ENCODE measurements at places on chromosomes 2 and 18.
A peak's percentile ranks its signal among the peaks of the same experiment; 100 is the strongest.

DNA sequence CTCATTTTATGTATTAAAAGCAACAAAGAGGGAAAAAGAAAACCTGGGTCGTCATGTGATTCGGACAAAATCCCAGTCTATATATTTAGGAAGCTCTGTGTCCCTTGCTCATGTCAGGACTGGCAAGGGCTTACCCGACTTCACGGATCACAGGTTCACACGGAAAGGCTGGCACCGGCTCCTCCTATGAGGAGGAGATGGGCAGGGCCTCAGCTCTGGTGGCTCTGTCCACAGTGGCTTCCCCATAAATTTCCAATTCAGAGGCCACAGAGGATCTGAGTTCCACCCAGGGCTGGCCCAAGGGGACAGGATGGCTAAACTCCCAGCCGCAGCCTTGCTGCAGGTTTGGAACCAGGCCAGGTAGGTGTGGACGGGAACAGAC, 186.8 kb downstream of the BCL2 start:
- no peak for DNase-seq

DNA sequence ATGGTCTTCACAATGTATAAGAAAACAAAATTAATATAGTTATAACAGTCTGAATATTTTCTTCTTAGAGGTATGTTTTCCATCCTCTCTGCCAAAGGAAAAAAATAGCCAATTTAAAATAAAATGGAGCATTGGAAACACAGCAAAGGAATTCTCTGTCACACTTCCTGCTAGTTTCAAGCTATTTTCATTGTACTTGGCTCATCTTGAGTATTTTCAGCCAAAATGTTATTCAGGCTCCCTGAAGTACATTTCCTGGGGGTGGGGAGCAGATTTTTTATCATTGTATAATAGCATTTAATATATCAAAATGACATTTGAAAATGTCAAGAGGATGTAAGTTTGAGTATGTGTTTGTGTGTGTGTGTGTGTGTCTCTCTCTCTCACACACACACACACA, 463.6 kb upstream of the REG3G start:
- DNase-seq = no peak

DNA sequence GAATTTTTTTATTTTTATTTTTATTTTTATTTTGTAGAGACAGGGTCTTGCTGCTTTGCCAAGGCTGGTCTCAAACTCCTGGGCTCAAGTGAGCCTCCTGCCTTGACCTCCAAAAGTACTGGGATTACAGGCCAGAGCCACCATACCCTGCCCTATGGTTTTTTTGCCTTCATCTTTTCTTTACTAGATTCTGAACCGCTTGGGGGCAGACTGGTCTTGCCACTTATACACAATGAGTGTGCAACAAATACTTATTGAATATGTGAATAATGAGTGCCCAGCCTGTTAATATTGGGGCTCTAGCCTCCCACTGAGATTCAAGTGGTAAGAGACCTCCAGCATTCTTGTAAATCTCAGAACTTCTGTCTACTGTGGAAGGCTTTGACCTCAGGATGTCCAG, 3.9 kb downstream of the NCK2 start:
- DNase-seq = no peak

DNA sequence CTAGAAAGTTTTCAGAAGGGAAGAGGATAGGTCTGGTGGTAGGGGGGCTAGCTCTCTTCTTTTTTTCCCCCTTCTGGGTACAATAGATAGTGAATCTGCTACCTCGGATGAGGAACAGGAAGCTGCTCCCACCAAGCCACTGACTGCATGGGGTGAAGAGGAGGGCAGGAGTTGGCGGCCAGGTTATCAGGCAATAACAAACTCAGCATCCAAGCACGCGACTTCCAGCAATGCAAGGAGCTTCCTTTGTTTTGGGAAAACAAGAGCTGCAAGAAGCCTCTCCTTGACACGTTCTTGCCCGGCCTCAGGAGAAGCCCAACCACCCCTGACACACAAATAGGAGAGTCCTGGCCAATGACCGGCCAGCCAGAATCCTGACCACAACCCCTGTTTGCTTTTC, 32.2 kb downstream of the NHEJ1 start:
- no peak for DNase-seq

GRCh38 chr2:68088940-68089339, 26.1 kb upstream of the C1D start:
- DNase-seq = no peak

GRCh38 chr18:31478688-31479087, 19.3 kb upstream of the DSG2 start:
- no peak for DNase-seq

- DNase-seq = no peak
Measured at GRCh38 chr2:2707206-2707991, 376.3 kb upstream of the MYT1L start.

DNA sequence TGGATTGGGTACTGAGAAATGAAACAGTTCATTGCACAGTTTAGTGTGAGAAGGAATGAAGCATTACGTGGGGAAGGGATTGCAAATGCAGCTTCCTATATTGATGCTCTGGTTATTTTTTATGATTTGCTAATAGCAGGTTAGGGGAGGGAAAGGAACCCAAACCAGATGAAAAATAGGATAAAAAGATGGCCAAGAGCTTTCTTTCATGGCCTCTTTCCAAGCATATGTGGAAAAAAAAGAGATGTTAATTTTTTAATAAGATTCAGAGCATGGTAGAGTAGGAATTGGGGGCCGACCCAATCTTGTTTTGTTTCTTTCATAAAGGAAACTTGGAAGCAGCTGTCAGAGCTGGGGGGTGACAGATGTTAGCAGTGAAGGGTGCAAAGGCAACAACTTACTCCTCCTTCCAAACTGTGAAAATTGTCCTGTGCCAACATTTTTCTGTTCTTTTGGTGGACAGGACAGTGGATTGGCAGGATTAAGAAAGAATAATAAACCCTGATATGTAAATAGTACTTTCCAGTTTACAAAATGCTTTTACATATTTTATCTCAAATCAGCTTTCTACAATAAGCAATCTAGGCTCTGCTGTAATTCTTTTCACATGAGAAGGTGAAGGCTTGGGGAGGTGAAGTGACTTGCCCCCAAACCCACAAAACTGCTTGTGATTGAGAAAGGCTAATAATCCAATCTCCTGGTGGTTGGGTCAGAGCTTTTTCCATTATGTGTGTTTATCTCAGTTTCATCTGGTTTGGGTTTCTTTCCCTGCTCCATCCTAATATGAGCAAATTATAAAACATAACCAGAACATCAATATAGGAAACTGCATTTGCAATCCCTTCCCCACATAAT, 270.1 kb downstream of the ETAA1 start:
- no peak for DNase-seq

DNA sequence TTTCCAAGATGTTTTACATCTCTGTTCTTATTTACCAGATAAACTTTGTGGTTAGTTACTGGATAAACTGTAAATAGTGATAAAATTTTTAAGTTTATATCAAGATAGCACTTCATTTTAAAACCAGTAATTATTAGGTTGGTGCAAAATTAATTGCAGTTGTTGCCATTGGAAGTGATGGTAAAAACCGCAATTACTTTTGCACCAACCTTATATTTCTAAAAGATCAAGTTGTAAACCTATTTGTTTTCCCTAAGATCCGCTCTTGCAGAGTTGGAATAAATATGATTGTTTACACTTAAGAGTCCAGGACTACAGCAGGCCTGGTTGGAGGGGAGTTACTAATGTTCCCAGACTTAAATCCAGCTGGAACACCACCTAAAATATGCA, 479 bp upstream of the AOX1 start:
- DNase-seq = no peak

DNA sequence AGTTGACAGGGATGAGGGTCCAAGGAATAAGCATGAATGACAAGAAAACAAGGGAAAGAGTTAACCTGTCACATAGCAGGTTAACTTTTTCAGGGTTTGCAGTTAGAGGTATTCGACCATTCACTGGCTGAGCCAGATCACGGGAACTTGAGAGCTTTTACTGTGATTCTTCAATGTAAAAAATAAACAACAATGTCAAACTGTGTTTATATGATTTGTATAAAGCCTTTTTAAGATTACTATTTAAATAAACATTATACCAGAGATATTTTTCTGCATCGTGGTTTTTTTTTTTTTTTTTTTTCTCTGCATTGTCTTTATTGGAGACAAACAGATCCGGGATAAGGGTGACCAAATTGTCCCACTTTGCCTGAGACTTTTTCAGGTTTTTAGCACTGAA, 115.6 kb downstream of the NRP2 start:
- no peak for DNase-seq

DNA sequence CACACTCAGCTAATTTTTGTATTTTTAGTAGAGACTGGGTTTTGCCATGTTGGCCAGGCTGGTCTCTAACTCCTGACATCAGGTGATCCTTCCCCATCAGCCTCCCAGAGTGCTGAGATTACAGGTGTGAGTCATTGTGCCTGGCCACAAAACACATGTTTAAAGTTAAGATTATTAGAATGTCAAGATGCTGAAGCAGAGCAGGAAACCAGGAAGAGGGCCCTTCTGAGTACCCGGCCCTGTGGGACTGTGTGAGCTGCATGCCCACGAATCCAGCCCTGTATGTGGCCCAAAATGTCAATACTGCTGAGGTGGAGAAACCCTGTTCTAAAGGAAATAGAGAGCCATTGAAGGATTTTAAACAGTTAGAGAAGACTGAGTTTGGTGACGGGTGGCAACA, 31.0 kb upstream of the REV1 start:
- DNase-seq = no peak

DNA sequence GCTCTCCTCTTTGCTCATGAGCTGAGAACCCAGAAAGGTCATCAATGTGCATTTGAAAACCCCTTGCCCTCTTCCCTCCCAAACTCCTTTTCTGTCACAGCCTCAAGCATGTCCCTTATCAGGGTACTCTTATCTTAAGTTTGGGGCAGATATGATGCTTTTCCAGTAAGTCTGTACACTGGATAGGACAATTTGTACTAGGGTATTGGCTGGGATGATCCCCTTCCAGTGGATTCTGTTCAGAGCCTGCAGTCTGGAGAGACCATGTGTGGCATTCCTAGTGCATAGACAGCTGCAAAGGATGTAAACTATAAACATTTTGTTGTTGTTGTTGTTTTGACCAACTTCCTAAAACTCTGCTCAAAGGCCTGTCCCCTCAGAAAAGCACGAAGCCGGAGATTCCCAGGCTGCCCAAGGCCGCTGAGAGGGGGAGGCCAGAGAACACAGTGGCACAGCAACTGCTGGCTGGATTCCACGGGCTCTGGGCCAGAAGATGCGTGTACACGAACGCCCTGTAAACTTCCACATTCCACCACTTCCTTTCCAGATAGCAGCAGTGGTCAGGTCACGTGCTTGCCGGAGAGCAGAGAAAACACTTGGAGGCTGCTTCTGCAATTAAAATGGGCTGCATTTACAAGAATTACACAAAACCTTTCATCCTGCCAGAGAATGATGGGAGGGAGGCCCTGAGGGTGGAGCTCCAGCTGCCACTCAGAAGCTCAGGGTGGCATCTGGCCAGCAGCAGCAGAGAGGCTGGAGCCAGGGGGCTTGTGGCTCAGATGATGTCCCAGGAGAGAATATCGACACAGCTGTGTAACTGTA, 42.1 kb downstream of the BMP10 start:
- DNase-seq = peak; percentile 60

GRCh38 chr2:65146078-65146477, 16.2 kb upstream of the RAB1A start:
- DNase-seq = no peak

GRCh38 chr2:150742094-150742493, 254.6 kb upstream of the RND3 start:
- no peak for DNase-seq

DNA sequence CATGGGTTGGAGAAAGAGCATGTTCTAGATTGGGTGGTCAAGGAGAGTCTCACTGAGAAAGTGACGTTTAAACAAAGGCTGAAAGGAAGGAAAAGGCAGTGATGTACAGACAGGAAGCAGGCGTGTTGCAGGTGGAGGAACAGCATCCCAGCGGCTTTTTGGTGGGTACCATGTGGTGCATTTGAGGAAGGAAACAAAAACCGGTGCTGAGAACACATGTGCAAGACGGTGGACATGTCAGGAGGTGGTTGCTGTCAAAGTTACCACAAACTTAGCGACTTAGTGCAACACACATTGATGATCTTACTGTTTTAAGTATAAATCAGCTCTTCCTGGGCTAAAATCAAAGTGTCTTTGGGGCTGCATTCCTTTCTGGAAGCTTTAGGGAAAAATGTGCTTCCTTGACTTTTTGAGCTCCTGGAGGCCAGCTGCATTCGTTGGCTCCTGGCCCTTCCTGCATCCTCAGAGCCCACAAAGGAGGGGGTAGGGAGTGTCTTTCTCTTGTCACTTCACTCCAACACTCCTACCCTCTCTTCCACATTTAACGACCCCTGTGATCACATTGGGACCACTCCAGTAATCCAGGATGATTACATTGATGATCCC, 380.6 kb downstream of the FBXO15 start:
- DNase-seq = no peak

- DNase-seq = no peak
Measured at GRCh38 chr2:171487803-171488259, 34.4 kb upstream of the CYBRD1 start.

DNA sequence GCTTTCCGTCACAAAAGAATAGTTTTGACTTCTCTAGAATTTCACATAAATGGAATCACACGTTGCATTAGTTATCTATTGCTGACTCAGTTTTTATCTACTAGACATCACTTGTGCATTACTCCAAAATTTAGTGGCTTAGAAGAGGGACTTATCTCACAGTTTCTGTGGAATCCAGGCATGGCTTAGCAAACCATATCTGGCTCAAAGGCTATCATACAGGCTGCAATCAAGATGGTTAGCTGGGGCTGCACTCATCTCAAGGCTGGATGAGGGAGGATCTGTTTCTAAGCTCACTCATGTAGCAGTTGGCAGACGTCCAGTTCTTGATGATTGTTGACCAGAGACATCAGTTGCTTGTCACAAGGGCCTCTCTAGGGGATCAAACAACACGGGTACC, 6.6 kb upstream of the DSC3 start:
- DNase-seq = no peak

- DNase-seq = no peak
Measured at GRCh38 chr2:86138736-86139625, 32.9 kb downstream of the PTCD3 start.

- no peak for DNase-seq
Measured at GRCh38 chr2:200695601-200696000, 109.8 kb downstream of the AOX1 start.

DNA sequence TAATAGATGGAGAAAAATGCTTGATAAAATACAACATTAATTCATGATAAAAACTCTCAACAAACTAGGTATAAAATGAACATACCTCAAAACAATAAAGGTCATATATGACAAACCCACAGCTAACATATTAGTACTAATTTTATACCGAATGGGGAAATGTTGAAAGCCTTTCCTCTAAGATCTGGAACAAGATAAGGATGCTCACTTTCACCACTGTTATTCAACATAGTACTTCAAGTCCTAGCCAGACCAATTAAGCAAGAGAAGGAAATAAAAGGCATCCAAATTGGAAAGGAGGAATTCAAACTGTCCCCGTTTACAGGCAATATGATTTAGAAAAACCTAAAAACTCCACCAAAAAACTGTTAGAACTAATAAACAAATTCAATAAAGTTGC, 61.5 kb upstream of the CTIF start:
- DNase-seq = no peak
